ENCODE measurements at places on chromosomes 4 and X.

DNA sequence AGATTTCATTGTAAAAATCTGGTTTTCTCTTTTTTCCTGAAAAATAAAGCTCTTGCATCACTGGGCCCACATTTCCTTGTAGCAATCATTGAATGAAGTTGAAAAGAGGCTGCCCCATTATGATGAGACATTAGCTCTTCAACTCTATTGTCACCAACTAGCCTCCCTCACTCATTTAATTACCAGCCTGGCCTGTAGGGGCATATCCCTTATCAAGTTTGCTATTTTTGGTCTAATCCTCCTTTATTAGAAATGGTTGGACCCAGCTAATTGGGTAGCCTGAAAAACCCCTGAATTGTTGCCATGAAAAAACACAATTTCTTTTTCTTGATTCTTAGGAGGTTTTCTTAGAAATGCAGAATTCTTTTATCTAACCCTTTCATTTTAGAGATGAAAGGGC lies 164.6 kb upstream of the CASK start:
- DNase-seq, result no peak

- DNase-seq, result no peak
These were observed 41.4 kb downstream of the GUCY2F start for GRCh38 chrX:109440475-109440874.

DNA sequence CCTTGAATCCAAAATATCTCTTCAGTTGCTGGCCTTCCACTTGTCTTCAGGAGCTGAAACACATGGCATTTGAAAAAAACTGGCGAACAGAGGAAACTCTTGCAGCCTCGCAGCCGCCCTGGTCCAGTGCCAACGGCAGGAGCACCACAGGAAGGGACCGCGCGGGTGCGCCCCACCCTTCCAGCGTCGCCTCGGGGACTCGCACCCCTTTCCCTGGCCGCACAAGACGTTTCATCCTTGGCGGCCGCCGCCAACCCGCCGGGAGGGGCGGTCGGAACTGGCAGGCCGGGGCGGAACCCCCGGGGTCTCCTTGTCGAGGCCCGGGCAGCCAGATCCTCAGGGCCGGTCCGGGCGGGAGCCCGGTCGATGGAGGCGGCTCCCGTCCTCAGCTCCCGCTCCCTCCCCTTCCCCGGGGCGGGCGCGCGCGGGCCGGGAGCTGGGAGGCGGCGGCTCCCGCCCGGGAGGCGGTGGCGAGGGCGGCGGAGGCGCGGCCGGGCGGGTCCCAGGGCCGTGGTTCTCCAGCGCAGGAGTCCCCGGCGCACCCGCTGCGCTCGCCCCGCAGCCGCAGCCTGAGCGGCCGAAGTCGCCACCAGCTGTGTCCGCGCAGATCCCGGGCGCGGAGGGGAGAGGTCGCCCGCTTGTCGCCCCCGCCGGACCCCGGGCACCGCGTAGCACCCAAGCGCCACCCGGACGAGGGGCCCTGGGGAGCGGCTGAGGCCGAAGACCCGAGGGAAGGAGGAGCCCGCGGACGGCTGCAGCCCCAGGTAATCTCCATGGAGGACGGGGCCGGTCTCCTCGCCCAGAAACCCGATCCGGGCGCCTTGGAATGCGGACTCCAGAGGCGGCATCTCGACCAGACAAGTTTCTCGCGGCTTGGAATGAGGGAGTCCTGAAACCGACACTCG lies 886 bp upstream of the NDST3 start:
- no peak for DNase-seq

- DNase-seq, result no peak
These were observed 500.7 kb downstream of the ZNF674 start for GRCh38 chrX:46044486-46044885.

DNA sequence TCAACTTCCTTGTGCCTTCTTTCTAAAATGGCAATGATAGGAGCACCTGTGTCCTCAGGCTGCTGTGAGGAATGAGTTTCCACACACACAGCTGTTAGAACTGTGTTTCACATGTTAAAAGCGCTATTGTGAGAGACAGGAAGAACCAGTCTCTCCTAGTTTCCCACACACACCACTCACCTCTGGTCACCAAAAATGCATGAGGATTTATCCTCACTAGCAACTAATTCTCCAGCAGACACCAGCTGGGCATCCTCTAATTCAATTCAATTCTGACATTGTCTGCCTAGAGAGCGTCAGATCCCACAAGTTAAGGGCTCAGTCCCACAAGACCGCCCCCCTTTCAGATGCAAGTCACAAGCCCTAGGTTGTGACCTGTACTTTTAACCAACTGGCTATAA lies 29.0 kb upstream of the SLC2A9 start:
- DNase-seq, result no peak

DNA sequence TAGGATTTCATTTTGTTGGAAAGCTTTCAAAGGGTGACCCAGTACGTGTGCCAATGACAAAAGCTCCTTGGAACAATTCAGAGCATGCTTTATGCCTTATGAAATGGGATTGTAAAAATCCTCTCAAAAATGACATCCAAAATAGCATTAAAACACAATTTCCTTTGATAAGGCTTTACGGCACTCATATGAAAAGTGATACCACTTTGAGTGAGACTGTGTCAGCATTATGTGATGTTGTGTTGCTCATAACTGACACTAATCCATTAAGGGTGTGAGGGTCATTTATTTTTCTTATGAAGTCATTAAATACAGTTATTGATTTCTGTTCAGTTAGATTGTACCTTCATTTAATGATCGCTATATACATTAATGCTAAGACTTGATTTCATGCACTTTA lies 250.2 kb downstream of the TENM3 start:
- DNase-seq, result no peak

- no peak for DNase-seq
These were observed 31.0 kb upstream of the SOD3 start for GRCh38 chr4:24764345-24764744.

- no peak for DNase-seq
These were observed 6.1 kb upstream of the SEC24D start for GRCh38 chr4:118842055-118842454.

- no peak for DNase-seq
These were observed 75.2 kb upstream of the GALNT7 start for GRCh38 chr4:173093361-173093760.

GRCh38 chr4:8200302-8200975 lies 1.3 kb downstream of the SH3TC1 start:
- no peak for DNase-seq

- DNase-seq, result no peak
These were observed 43.5 kb downstream of the LHFPL1 start for GRCh38 chrX:112636288-112636687.

DNA sequence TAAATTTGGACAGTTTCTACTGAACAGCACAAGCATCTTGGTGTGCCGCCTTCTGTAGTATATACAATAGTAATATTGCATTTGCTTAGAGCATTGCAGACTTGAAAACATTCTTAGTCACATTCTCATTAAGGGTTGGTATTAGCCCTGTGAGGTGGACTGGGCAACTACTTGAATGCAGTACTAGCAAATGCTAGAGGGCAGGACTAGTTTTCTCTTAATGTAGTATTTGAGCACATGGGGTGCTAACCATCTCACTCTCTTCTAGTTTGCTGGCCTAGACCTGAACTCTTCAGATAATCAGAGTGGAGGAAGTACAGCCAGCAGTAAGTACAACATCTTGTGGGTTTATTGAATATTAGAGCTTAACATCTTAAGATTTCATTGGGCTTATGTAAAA lies 3.2 kb downstream of the DDX3X start:
- DNase-seq, result no peak

DNA sequence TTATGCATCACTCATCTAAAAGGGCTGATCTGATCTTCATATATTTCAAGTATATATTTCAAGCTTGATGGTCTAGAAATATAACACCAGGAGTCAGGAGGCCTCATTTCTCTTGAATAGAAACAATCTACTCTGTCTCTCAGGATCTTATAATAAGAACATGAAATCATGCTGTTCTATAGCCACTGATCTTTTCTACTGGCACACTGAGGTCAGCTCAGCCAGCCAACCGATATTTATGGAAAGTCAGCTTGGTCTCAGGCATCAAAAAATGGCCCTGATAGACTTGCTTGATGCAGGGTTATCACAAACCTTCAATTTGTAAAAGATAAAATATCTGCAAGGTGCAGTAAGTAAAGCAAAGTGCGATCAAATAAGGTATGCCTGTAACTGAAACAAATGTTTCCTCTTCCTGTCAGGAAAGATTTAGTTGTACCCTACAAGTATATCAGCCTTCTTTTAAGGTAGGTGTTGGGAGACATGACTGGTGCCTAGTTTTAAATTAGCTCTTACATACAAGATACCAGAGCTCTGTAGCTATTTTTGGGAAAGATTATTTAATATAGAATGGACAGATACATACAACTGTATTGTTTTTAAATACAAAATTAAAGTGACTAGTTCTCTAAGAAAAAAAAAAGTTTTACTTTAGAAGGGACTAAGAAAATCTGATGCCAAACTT lies 63.4 kb downstream of the BMP3 start:
- no peak for DNase-seq

- no peak for DNase-seq
These were observed 18.8 kb upstream of the YTHDC1 start for GRCh38 chr4:68368691-68369131.

- DNase-seq, result no peak
These were observed 197.2 kb upstream of the NPY2R start for GRCh38 chr4:155011163-155011780.

DNA sequence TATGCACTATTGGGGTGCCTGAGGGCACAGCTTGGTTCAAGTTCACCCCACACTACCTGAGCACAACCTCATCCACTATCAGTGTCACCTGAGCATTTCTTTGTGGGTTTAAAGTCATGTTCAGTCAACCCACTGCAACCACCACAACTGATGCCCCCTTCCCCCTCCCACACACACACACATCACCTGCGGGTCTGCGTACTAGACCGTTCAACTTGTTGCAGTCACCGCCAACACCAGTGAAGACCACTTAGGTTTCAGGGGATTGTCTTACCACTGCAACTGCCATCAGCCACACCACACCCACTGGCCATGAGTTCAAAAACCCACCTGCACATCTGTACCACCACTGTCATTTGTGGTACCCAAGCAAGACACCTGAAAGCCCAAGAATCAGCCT lies 355.0 kb downstream of the SH3BGRL start:
- DNase-seq, result no peak

DNA sequence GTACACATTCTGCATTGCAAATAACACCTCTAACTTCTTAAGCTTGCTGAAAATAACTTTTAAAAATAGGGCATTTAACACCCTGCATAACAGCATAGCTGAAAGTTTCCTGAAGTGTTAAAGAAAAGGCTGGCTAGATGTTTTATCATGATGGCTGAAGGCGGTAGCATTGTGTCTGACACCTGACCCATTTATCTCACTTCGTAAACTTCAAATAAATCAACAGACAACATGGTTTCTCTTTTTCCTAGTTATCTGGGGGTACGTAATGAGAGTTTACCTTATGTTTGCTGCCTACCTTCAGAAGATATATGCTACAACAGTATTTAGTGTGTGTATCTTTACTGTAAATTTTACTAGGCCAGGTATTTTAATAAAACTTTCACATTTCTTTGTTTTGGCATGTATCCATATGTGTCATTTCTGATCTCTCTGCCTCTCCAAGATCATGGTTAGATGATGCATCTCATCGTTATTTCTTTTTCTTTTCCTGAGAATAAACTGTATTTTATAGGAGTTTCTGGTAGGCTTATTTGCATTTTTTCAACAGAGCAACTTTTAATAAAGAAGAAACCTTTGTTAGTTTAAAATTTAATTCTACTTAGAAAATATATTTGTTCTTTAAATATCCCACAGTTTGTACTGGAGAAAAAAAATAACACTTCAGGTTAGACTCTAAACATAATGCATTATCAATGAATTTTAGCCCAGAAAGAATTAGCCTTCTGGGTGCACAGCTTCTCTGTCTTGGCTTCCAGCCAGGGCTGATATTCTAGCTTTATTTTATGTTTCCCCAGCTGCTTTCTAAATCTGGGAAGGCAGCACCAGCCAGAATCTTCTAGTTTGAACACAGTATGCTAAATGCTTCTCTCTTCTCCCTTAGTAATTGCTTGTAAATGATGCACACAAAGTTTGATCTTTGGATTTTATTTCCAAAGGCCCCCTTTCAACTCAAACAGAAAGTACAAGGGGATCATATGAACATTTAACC lies 2.9 kb downstream of the NDST4 start:
- DNase-seq, result no peak

- DNase-seq, result no peak
These were observed 9.4 kb downstream of the TASL start for GRCh38 chrX:30568136-30568535.

- DNase-seq, result no peak
These were observed 272.8 kb upstream of the EPHA5 start for GRCh38 chr4:65943076-65943475.

Data from stimulated activated CD4-positive, alpha-beta T cell treated with anti-CD3 and anti-CD28 coated beads, TNF-alpha, amount 100 ng/mL, for 48 hours (primary cell).